Psoas muscle (tissue), 8 donors: ENCODE measurements at places on chromosomes 5 and 9. TPM values are rescaled to one million over a fixed set of nuclear protein-coding genes. Genes with fewer than 3 reads are reported as not detected.
A peak's percentile ranks its signal among the peaks of the same experiment; 100 is the strongest.

KDM4C gene
- 2.7 TPM for polyA plus RNA-seq

FCN1 gene
- 0.66 TPM for polyA plus RNA-seq

DNA sequence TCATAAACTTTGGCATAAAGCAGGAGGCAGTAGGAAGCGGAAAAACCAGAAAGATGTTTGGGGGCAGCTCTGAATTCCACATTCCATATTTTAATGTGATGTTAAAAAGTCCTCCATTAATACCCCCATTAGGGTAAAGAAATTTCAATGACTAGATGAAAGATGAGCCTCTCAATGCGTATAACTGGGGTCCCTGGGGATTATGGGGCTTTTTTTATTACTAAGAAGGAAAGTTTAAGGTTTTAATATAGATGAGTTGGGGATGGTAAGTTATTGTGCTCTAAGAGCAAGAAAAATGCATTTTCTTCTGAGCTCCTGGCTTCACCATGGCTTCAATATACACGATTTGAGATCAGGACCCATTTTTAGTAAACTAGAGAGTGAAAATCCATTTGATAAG, 321.9 kb downstream of the CDK5RAP2 start:
- no peak overlapping the region for H3K27ac ChIP-seq
- H3K4me1 ChIP-seq: no peaks in the 10 kb centered on the region
- no peaks in the 10 kb centered on the region for H3K36me3 ChIP-seq
- no peak for DNase-seq
- H3K4me3 ChIP-seq: no peak overlapping the region

GRCh38 chr5:133370036-133370831, 242.1 kb downstream of the FSTL4 start:
- DNase-seq: no peak
- no peaks in the 10 kb centered on the region for H3K27me3 ChIP-seq
- H3K36me3 ChIP-seq: no peaks in the 10 kb centered on the region
- H3K27ac ChIP-seq: no peak overlapping the region

GRCh38 chr5:44679214-44679613, 129.5 kb upstream of the MRPS30 start:
- H3K4me3 ChIP-seq: no peak overlapping the region
- no peak overlapping the region for H3K27ac ChIP-seq
- DNase-seq: no peak
- H3K36me3 ChIP-seq: no peaks in the 10 kb centered on the region

ZNF782 gene
- polyA plus RNA-seq: 2.1 TPM

FAT2 gene
- 0.03 TPM for polyA plus RNA-seq

GNPDA1 gene
- polyA plus RNA-seq: 30.2 TPM

DNA sequence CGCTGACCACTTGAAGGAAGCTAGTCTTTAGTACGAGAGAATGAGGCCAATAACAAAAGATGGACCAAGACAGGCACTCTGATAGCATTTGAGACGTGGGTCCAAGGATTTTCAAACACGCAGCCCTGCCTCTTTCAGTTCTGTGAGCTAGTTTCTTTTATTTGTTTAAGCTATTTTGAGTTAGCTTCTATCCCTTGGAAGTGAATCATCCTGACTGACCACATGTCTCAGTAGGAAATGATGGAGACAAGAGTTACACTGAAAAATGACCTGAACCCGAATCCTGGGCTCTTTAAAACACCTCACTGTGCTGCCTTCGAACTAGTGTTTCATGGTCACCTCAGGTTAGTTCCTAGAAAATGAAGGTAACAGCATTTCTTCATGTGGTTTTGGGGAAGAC, 9.9 kb downstream of the TEK start:
- H3K4me1 ChIP-seq: peaks cover 5% of the 10 kb centered on the region
- no peak overlapping the region for H3K4me3 ChIP-seq
- peak overlapping the region; percentile 0 for H3K27ac ChIP-seq
- H3K27me3 ChIP-seq: no peaks in the 10 kb centered on the region
- no peaks in the 10 kb centered on the region for H3K36me3 ChIP-seq
- DNase-seq: no peak

- peaks cover 14% of the 10 kb centered on the region for H3K4me1 ChIP-seq
- no peak overlapping the region for H3K4me3 ChIP-seq
- no peaks in the 10 kb centered on the region for H3K36me3 ChIP-seq
- DNase-seq: no peak
Observed at GRCh38 chr5:134059758-134060495, 54.6 kb upstream of the TCF7 start.

PCDHB2 gene
- 0.30 TPM for polyA plus RNA-seq

SHOC1 gene
- not detected for polyA plus RNA-seq

GRCh38 chr9:105994970-105995369, 300.6 kb downstream of the TMEM38B start:
- H3K27me3 ChIP-seq: no peaks in the 10 kb centered on the region
- no peak for DNase-seq
- H3K36me3 ChIP-seq: no peaks in the 10 kb centered on the region

DNA sequence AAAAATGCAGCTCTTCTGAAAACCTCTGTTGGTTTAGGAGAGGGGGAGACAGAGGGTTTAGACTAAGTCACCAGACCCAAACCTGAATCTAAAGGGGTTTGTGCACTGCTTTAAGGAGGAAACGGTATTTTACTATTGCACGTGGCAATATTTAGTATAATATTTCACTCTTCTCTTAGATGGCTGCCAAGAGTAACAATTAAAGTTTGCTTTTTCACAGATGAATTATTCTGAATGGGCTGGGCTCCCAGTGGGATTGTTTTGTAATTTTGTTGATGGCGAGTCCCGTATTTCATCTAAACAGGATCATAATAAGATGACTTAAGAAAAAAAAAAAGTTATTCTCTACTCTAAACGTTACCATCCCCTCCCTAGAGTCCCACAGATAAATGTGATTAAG, 245.4 kb downstream of the PCSK5 start:
- no peak overlapping the region for H3K27ac ChIP-seq
- H3K27me3 ChIP-seq: no peaks in the 10 kb centered on the region
- no peaks in the 10 kb centered on the region for H3K36me3 ChIP-seq
- no peak for DNase-seq

DNA sequence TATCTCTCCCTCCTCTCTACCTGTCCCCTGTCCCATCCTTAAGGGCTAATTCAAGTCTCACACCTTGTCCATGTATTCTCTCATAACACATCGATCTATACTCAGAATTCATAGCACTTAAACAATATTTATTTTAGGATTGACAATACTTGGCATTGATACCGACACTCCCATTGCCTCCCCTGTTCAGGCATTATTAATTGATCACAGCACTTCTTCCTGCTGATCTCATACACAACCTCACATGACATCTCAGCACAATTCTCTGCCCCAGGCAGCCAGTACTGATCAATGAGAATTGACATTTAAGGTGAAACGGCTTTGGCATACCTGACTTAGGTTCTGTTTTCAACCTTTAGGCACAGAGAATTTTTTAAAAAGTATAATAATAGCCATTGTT, 582.4 kb upstream of the BRINP1 start:
- H3K4me3 ChIP-seq: no peak overlapping the region
- no peaks in the 10 kb centered on the region for H3K4me1 ChIP-seq
- no peak for DNase-seq

SPINK13 gene
- polyA plus RNA-seq: not detected

- no peak overlapping the region for H3K4me3 ChIP-seq
- H3K27me3 ChIP-seq: no peaks in the 10 kb centered on the region
- DNase-seq: no peak
- H3K36me3 ChIP-seq: no peaks in the 10 kb centered on the region
Observed at GRCh38 chr9:104903609-104904008, 24.3 kb downstream of the ABCA1 start.

SPINK6 gene
- polyA plus RNA-seq: not detected

DNA sequence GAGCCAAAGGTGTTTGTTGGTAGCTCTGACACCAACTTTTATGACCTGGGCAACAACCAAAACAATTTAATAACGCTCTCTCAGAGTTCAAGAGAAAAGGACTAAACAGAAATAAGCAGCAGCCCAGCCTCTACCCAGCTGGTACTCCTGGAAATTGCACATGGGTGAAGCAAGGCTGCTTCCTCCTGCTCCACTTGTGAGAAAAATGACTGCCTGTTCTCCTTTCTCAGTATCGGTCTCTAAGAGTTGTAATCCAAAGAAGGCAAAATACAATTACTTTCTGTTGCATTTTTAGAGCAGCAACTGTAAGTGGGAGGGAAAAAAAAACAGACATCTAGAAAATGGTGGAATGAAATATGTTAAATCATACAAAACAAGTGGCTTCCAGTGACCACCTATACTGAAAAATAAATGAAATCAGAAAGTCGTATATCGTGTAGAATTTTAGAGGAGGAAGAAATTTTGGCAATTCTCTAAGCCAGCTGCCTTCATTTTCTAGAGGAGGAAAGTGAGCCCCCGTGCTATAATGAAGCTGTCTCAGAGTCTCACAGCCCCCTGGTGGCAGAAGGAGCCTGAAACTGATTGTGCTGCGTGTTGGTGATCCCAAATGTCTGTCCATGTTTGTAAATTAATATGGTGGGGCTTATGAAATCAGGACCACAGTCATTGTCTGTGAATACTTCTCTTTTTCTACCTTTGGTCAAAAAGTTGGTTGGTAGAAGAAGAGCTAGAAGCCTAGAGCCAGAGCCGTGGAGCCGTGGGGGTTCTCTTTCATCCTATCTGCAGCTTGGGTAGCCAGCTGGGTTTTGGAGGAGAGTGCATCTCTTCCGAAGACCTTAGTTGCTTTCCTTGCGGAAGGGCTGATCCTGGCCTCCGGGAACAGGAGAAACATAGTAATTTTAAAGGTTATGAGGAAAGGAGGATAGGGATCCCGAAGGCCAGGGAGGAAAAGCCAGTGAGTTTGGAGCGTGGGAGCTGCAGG, 139.9 kb downstream of the PIP5K1B start:
- H3K4me3 ChIP-seq: no peak overlapping the region
- no peaks in the 10 kb centered on the region for H3K36me3 ChIP-seq
- peak; percentile 22 for DNase-seq
- H3K27ac ChIP-seq: no peak overlapping the region

MARCOL gene
- not detected for polyA plus RNA-seq

DNA sequence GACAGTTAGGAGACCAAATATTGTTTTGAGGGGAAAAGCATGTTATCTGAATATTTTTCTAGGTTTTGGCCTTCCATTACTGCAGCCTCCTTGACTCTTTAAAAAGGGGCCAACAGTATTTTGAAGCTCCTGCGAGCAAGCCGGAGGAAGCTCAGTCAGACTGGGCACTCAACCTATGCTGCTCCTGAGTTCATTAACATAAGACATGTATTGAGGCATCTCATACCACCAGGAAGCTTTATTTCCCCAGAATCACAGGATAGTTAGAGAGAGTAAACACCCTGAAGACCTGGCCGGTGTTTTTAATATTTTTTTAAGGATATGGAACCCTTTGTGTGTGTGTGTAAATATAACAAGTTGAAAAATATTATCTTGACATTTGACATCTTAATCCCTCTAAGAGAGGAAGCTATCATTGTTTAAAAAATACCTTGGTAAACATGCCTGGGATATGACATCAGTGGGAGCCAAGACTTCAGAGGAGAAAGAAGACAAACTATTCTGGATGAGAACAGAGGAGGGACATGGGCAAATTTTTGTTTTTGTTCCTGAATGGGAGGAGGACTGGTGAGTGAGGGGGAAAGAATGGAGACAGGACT, 139.3 kb upstream of the SLIT3 start:
- no peak for DNase-seq
- H3K27ac ChIP-seq: no peak overlapping the region
- no peaks in the 10 kb centered on the region for H3K27me3 ChIP-seq
- H3K36me3 ChIP-seq: no peaks in the 10 kb centered on the region
- no peak overlapping the region for H3K4me3 ChIP-seq

WNT8A gene
- polyA plus RNA-seq: not detected

DNA sequence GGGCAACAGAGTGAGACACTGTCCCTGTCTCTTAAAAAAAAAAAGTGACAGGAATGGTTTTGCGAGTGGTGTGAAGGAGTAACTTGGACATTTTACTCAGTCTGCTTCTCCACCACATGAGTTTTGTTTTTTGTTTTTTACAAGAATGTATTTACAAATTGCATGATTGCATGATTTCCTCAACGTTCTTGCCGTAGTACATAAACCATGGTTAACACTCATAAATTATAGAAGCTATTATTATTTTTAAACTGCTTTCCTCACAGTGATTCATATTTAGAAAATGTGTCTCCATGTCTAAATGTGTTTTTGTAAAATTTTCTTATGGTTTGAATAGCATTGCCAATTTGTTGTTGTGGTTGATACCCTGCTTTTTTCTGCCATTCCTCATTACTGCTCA, 220.0 kb downstream of the GOLPH3 start:
- no peak overlapping the region for H3K4me3 ChIP-seq
- H3K36me3 ChIP-seq: no peaks in the 10 kb centered on the region
- H3K27me3 ChIP-seq: no peaks in the 10 kb centered on the region
- DNase-seq: no peak

GRCh38 chr5:135487839-135488514, 35.8 kb upstream of the TIFAB start:
- peaks cover 14% of the 10 kb centered on the region for H3K4me1 ChIP-seq
- no peaks in the 10 kb centered on the region for H3K36me3 ChIP-seq
- H3K27me3 ChIP-seq: peaks cover 75% of the 10 kb centered on the region
- H3K27ac ChIP-seq: no peak overlapping the region

DNA sequence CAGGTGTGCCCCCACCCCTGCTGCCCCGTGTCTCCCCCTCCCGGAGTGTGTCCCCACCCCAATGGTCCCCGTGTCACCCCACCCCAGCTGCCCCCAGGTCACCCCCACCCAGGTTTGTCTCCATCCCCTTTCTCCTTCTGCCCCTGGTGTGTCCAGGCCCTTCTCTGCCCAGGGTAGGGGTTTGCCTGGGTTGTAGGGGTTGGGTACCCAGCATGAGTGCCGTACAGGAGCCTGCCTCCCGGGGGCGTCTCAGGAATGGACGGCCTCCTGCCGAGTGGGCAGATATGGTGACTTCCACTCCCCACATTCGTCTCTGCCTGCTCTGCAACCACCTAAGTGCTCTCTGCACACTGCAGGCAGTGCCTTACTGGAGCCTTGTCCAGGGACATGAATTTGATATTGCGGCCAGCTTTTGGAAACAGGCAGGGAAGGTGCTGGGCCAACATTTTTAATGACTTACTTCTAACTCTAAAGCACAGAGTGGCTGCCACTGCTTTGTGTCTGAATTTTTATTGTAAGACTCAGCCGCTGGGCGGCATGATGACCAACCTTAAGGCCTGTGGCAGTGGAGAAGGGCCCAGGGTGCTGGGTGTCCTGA, 6.7 kb downstream of the LRRC14B start:
- no peaks in the 10 kb centered on the region for H3K27me3 ChIP-seq
- H3K27ac ChIP-seq: peak overlapping the region; percentile 53
- DNase-seq: no peak
- H3K36me3 ChIP-seq: no peaks in the 10 kb centered on the region
- no peak overlapping the region for H3K4me3 ChIP-seq
- peaks cover 22% of the 10 kb centered on the region for H3K4me1 ChIP-seq

GRCh38 chr5:139481580-139482049, 943 bp downstream of the STING1 start:
- DNase-seq: peak; percentile 63
- H3K4me3 ChIP-seq: peak overlapping the region; percentile 60
- no peaks in the 10 kb centered on the region for H3K4me1 ChIP-seq
- H3K36me3 ChIP-seq: peaks cover 7% of the 10 kb centered on the region
- peak overlapping the region; percentile 73 for H3K27ac ChIP-seq
- no peaks in the 10 kb centered on the region for H3K27me3 ChIP-seq

- no peaks in the 10 kb centered on the region for H3K36me3 ChIP-seq
- H3K4me1 ChIP-seq: no peaks in the 10 kb centered on the region
- H3K4me3 ChIP-seq: no peak overlapping the region
Observed at GRCh38 chr5:34459908-34460307, 196.2 kb upstream of the RAI14 start.
